ENCODE measurements at places on chromosomes 16 and 17.

- no peak for DNase-seq
These were observed 139.0 kb upstream of the PLCG2 start for GRCh38 chr16:81639931-81640680.

GRCh38 chr17:34169496-34169895, 85.6 kb upstream of the CCL2 start:
- DNase-seq, result no peak

DNA sequence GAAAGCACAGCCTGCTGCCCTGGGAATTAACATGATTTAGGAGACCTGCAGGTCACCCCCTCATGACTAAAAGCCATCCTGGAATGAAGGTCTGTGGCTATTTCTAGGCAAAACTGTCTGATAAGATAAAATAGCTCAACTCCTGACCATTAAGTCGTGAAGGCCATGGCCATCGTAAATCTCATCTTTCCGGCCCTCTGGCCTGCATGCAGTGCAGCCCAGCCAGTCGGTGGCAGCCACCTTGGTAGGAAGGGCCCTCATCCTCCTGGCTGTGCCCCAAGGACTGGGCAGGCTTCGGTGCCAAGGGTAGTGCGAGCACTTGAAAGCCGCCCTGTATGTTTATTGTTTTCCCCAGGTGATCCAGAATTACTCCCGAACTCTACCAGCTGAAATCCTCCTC, 18.2 kb upstream of the MEOX1 start:
- no peak for DNase-seq

DNA sequence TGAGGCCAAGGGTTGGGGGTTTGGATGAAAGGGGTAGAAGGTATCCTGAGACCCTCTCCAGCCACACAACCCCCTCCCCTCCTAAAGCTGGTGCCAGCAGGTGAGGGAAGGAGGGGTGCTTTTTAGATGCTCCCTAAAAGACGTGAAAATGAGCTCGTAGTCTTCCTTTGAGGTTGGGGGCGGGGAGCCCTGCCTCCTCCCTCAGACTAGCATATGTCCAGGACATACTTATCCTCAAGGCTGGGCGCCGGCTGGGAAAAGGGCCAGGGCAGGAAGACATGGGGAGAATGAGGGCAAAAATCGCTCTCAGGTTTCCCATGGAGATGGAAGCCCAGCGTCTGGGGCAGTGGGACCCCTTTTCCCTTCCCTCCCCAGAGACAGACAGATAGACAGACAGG, 26.7 kb downstream of the SRCIN1 start:
- no peak for DNase-seq
